Amniotic stem cell (primary cell): ENCODE measurements at places on chromosomes 2 and 18.
A peak's percentile ranks its signal among the peaks of the same experiment; 100 is the strongest.

- DNase-seq: peak; percentile 34
These were observed 47.5 kb upstream of the STAM2 start for GRCh38 chr2:152222975-152223637.

GRCh38 chr2:53829273-53829979 is 30.3 kb downstream of the GPR75 start:
- DNase-seq: no peak

- DNase-seq: no peak
These were observed 60.6 kb downstream of the CCDC74A start for GRCh38 chr2:131588152-131588873.

- DNase-seq: no peak
These were observed 149.3 kb downstream of the GPD2 start for GRCh38 chr2:156585457-156585856.

GRCh38 chr2:64613276-64613675 is 40.4 kb downstream of the SERTAD2 start:
- no peak for DNase-seq

GRCh38 chr2:161422816-161423403 is 6.8 kb downstream of the TBR1 start:
- no peak for DNase-seq

DNA sequence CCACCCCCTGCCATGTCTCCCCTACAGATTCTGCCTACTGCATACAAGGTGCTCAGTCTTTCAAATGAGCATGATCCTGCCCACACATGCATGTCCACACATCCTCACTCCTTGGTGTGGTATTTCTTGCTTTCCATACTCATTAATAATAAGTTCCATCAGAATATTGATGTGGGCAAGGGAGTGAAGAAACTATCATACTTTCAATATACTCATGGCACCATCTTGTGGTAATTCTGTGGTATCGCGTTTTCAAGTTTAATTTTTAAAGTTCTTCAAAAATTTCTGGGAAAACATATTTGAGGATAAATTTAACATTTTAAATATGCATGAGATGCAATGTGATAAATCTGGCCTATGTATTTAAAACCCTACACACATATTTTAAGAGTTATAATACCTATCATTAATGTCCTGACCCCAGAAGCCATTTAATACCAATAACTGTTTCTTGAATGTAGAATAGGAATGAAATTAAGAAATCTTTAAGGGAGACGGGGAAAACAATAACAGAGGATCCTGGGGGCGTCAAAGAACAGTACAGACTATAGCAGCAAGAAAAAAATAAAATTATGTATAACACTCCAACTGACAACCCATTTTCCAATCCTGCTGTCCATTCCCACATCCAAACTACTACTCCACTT is 110.1 kb downstream of the ZNF385B start:
- DNase-seq: no peak

- DNase-seq: no peak
These were observed 142.0 kb upstream of the MMADHC start for GRCh38 chr2:149729586-149729985.

GRCh38 chr2:14932285-14932684 is 299.8 kb downstream of the LRATD1 start:
- no peak for DNase-seq
